ENCODE measurements at places on chromosomes 12 and 14.

GRCh38 chr12:4064008-4064407 lies 190.8 kb upstream of the PARP11 start:
- DNase-seq: no peak

GRCh38 chr14:28656704-28657255 lies 109.8 kb upstream of the FOXG1 start:
- DNase-seq: no peak

DNA sequence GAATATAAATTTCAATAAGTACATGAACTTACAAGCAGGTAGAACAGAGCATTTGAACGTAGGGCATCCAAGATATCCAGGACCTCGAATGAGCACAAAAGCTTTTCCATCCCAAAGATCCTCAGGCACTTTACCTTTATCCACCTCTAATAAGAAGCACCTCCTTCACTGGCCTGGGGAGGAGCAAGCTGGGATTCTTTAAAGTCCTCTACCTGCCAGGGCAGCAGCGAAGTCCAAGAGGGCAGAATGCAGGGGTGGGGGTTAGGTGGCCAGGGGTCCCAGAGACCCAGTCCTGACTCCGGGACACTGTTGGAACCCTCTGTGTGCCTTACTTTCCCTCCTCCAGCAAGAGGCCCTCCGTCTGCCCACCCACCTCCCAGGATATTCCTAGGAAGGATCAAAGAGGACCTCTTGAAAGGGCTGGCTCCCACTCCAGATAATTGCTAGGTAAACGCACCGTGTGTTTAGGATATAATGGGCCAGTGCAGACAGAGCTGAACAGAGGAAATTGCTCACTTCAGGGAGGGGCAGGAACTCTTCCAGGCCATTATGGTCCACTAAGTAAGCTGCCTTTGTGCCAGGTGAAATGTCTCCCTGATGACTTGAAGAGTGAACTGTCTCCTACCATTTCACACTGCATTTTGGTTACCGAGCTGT lies 68.1 kb downstream of the TTC9 start:
- DNase-seq: no peak

DNA sequence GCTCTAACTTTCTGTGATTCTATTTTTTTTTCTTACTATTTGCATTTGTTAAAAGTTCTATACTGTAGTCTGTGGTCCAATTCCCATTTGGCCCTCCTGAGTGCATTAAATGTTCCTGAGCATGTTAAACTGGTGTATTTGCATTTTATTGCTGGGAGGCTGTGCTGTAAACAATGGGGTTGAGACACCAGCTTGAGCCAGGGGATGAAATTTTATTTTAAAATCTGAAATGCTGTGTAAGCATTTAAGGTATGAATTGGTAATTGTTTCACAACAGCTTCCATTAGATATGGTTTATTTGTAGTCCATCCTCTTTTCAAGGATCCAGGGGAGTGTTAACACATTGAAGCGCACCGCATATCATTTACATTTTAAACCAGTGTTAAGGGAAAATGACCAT lies 89.9 kb upstream of the RFX4 start:
- no peak for DNase-seq

GRCh38 chr14:100066962-100067361 lies 1.7 kb downstream of the EVL start:
- DNase-seq: no peak
